ENCODE measurements at places on chromosomes 16 and 17. TPM values are rescaled to one million over a fixed set of nuclear protein-coding genes. Genes with fewer than 3 reads are reported as not detected.
A peak's percentile ranks its signal among the peaks of the same experiment; 100 is the strongest.

HBZ gene
- total RNA-seq: not detected

TLCD2 gene
- total RNA-seq: 0.83 TPM

DNA sequence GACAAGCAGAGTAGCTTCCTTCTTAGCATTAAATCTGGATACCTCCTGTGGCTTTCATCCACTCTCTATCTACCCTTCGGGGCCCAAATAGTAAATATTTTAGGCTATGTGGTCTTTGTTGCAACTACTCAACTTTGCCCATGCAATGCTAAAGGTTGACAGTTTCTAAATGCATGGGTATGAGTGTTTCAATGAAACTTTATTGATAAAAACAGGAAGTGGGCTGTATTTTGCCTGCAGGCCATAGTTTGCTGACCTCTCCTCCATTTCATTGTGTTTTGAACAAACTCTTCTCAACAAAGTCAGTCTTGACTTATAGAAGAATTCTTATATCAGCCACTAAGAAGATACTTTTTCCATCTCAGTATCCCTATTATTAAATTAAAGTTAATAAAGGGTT is 34.1 kb downstream of the ACSM2A start:
- no peak for DNase-seq

DNA sequence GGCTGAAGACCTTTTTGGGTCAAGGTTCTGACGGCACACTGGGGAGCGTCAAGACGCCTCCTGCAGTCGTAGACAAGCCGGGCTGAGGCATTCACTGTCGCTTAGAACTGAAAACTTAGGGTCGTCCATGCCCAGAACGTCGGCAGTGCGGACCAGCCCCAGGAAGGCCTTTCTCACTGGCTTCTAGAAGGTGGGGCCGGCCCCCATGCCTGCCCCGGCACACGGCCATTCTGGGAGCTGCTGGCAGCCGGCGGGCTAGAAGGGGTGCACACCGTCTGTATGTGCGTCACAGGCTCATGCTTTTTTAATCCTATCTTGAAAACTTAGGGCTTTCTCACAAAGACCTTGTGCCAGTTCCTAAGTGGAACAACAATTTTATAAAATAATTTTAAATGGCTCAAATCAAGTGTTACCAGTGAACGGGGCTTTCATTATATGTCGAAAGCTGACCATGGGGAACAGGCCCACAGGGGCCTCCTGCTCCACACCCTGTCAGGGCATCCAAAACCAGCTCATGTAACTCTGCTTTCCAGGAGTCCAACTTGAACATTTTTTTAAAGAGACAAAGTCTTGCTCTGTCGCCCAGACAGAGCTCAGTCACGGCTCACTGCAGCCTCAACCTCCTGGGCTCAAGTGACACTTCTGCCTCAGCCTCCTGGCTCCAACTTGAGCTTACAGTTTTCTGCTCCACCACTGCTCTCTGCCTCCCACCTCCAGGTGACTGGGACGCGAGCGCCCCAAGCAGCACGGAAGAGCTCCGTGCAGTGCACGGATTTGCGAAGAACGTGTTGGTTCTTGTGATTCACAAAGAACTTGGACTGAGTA is 111.2 kb downstream of the ANKRD11 start:
- no peak for DNase-seq

DNA sequence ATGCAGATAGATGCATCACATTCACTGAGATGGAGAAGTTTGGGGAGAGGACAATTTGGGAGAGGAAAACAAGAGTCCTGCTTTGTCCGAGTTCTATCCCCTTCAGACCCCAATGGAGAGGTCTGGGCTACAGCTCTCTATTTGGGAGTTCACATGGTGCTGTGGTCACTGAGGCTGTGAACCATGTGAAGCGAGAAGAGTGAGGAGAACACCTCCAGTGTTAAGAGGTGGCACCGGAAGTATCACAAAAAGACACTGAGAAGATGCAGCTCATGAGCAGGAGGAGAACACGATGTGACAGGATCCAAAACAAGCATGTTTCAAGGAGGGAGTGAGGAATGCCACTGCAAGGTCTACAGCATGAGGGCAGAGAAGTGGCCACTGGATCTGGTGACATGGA is 39.7 kb downstream of the PIK3R5 start:
- DNase-seq: no peak

DNA sequence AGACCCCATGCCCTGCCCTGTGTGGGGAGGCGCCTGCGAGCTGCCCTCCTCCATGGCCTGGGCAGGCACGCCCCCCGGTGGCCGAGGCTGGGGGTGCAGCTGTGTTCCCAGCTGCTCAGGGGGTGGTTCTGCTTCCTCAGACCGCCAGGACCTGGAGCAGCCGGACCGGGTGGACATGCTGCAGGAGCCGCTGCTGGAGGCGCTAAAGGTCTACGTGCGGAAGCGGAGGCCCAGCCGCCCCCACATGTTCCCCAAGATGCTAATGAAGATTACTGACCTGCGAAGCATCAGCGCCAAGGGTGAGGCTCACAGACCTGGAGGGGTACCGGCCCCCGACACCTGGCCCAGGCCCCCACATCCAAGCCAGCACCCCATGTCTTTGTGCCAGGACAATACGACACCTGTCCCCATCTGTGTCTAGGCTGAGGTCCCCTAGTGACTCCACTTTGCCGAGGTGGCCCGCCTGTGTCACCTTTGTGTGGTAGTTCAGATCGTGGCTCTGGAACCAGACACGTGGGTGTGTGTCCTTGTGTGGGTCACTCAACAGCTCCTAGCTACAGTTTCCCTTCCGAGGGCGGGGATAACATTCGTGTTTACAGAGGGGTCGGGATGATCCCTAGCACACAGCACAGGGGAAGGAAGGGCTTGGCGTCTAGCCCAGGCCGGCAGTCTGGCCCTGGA is 9.3 kb downstream of the GJD3 start:
- DNase-seq: peak; percentile 43

- DNase-seq: no peak
These were observed 17.7 kb downstream of the CARD14 start for GRCh38 chr17:80187515-80187941.

DNA sequence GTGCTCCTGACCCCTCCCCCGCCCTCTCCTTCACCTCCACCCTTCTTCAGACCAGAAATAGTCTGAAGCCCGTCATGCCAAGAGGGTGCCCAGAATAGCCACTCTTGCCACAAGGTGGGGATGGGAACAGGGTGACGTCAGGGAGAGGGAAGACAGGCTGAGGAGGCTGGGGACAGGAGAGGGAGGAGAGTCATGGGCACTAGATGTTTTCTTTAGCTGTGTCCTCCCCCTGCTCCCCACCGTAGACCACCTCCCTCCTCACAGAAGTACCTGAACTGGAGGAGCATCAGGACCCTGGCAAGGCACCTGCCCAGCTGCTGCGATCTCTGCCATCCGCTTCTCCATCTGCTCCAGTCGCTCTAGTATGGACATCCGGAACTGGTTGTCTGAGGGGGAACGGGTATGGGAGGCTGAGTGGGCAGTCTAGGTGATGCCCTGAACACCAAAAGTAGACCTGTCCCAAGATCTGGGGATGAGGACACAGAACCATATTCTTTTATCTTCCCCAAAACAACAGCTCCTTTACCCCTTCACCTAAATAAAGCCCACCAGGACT is 6.6 kb upstream of the SPAG7 start:
- DNase-seq: no peak

DNA sequence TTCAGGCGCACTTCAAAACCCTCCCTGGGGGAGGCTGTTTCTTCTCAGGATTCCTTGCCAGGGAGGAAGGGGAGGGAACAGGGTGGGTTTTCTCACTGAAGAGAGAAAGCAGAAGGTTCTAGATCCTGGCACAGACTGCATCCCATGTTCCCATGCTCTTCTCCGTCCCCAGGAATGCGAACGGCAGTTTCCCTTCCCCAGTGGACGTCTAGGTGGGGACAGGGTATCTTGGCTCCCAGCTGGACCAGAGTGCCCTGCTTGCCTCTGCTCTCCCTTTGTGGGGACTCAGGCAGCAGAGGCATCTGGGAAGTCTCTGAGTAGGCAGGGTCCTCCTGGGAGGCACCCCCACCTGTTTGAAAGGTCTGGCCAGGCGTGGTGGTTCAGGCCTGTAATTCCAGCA is 3.0 kb upstream of the TCF25 start:
- DNase-seq: no peak
